ENCODE measurements at places on chromosomes 1 and 21.

- no peak for DNase-seq
Measured at GRCh38 chr1:14788080-14788479, 189.6 kb downstream of the KAZN start.

GRCh38 chr1:156669794-156670193, 7.4 kb downstream of the NES start:
- no peak for DNase-seq

- no peak for DNase-seq
Measured at GRCh38 chr1:178579095-178579494, 66.2 kb downstream of the TEX35 start.

DNA sequence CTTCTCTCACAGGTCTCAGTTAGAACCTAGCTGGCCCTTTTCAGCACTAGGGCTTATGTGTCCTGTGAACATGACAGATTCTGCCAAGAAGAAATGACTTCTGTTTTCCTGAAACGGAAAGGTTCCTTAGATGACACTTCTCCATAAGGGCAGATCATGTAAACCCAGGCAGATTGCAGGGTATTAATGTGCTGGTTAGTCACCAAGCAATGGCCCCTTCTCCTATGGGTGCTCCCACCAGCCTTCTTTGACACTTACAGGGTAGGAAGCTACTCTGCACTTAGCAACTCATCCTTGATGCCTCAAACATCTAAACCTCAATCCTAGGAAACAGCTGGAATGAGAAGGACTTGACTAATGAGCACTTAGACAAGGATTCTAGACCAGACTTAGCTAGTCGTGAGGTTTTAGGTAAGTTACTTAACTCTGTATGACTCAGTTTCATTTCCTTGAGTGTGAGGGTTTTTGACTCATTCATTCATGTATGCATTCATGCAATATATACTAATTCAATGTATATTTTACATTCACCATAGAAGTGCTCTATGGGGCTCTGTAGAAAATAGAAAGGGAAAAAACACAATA, 74.1 kb upstream of the PLXNA2 start:
- DNase-seq = no peak

GRCh38 chr1:40803447-40803846, 19.9 kb downstream of the KCNQ4 start:
- no peak for DNase-seq

DNA sequence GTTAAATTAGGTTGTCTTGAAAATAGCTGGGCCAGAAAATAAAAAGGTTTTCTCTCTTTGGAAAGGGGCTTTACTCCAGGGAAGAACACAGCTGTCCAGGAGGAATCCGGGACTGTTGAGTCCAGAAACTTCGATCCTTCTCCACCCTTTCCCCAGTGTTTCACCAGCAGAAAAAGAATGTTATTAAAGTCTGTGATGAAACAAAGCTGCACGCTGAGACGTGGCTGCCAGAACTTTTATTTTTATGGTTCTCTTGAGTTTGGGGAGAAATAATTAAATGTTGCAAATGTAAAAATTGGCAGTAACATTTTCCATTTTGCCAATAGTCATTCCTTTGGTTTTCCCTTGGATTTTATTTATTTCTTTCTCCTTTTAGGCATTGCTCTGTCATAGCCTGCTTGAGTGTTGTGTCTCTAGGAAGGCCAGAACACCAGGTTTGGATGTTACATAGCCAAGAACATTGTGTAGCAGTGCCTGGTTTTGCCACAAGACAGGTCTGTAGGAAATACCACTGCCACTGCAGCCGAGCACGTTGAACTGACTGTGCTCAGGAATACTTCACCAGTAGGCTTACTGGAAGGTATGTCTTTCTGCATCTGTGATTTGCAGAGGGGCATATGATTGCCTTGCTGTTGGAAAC, 87.4 kb downstream of the ROR1 start:
- DNase-seq = no peak

GRCh38 chr1:182602935-182603645, 1.1 kb downstream of the RGS16 start:
- DNase-seq = no peak

GRCh38 chr21:31383770-31384169, 39.7 kb upstream of the TIAM1 start:
- no peak for DNase-seq

DNA sequence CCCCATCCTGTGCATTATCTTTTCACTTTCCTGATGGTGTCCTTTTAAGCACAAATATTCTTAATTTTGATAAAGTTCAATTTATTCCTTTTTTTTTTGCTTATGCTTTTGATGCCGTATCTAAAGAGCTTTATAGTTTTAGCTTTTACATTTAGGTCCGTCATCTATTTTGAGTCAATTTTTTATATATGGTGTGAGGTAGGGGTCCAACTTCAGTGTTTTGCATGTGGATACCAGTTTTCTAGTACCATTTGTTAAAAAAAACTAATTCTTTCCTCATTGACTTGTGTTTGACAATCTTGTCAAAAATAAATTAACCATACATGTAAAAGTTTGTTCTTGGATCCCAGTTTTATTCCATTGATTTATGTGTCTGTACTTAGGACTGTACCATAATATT, 4.9 kb downstream of the MTF2 start:
- DNase-seq = no peak

DNA sequence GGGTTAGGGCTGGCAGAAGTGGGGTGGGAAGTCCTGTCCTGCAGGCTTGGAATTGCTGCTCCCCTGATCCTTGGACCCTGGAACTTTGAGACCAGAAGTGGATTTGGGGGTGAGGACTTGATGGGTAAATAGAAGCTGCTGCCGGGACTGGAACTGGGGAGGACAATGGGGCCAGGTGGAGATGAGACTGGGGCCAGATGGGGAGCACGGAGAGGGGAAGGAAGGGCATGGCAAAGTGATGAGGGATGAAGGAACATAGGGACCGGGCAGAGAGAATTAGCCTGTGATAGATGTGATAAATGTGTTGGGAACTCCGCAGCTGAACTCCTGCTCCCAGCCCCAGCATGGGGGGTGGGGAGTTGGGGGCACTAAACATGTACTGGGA, 637 bp downstream of the NHLH1 start:
- DNase-seq = no peak

- no peak for DNase-seq
Measured at GRCh38 chr1:226782845-226783601, 43.9 kb upstream of the ITPKB start.

GRCh38 chr1:182740120-182740519, 49.5 kb upstream of the NPL start:
- DNase-seq = no peak

GRCh38 chr1:87426463-87427249, 98.0 kb downstream of the LMO4 start:
- DNase-seq = no peak

DNA sequence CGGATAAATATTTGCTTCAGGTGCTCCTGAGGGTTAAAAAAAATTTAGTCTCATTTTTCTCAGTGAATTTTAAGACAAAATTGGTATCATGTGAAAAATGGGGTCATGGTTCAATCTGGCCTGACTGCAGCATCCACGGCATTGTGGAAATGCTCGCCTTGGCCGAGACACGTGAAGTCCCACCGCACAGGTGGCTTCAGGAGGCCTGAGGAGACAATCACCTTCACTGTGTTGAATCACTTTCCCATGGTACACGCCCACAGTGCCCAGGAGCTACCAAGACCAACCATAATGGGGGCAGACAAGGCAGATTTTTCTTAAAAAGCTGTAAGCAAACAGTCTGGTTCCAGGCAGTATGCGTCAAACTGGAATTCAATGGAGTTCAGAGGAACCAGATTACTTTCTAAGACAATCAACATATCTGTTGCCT, 11.0 kb upstream of the CPLANE2 start:
- DNase-seq = no peak

DNA sequence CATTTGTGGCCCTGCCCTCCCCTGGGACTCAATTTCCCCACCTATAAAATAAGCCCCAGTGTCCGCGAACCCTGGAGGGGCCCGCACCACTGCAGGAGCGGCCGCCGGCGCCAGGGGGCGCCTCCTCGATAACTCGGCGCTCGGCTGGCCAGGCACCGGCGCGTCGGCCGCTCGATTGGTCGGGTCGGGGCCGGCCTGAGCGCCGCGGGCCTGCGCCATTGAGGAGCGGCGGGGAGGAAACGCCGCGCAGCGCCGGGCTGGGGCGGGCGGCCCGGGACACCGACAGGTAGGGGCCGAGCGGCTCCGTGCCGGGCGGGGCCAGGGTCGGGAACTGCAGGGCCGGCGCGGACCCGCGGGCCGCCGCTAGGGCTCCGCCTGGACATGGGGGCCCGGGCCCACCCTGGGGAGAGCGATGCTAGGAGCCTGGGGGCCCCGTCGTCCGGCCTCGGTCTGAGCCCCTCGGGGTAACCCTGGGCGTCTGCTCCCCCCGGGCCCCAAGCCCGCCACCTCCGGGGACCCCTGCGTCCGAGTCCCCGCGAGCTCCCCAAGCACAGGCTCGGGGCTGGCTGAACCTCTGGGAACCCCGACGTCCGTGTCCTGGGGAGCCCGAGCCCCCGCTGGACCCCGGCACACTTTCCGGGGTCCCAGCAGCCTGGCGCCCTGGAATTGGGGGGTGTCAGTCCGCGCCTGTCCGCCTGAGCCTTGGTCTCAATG, at the start of gene VPS13D:
Gene VPS13D (plus strand): TSS at position 196 of the 714 bp plus-strand sequence. CDS start 4,237 bp downstream, outside the sequence.
- peak; percentile 91 for DNase-seq

DNA sequence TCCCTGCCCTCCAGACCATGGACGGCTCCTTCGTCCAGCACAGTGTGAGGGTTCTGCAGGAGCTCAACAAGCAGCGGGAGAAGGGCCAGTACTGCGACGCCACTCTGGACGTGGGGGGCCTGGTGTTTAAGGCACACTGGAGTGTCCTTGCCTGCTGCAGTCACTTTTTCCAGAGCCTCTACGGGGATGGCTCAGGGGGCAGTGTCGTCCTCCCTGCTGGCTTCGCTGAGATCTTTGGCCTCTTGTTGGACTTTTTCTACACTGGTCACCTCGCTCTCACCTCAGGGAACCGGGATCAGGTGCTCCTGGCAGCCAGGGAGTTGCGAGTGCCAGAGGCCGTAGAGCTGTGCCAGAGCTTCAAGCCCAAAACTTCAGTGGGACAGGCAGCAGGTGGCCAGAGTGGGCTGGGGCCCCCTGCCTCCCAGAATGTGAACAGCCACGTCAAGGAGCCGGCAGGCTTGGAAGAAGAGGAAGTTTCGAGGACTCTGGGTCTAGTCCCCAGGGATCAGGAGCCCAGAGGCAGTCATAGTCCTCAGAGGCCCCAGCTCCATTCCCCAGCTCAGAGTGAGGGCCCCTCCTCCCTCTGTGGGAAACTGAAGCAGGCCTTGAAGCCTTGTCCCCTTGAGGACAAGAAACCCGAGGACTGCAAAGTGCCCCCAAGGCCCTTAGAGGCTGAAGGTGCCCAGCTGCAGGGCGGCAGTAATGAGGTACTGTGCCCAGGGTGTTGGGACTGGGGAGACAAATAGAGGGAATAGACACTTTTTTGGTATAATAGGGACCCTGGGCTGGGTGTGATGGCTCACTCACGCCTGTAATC, 1.0 kb downstream of the ZBTB48 start:
- DNase-seq = no peak

GRCh38 chr1:227357171-227357926, 39.1 kb upstream of the CDC42BPA start:
- no peak for DNase-seq

DNA sequence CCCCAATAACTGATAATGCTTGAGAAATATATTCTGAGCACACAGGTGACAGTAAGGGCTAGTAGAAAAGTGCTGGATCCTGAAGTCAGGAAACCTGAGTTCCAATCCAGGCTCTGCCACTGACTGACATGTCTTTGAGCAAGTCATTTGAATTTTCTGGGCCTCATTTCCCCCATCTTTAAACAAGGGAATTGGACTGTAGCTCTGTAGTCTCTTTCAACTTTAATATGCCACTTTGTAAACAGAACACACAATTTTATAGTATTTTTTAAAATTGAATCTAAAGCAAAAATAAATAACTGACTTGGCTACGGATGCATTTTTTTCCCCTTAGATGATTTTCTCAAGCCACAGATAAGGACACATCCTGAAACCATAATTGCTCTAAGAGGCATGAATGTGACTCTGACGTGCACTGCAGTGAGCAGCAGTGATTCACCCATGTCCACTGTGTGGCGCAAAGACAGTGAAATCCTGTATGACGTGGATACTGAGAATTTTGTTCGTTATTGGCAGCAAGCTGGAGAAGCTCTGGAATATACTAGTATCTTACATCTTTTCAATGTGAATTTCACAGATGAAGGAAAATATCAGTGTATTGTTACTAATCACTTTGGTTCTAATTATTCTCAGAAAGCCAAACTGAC, 37.0 kb downstream of the LRIG2 start:
- DNase-seq = no peak

DNA sequence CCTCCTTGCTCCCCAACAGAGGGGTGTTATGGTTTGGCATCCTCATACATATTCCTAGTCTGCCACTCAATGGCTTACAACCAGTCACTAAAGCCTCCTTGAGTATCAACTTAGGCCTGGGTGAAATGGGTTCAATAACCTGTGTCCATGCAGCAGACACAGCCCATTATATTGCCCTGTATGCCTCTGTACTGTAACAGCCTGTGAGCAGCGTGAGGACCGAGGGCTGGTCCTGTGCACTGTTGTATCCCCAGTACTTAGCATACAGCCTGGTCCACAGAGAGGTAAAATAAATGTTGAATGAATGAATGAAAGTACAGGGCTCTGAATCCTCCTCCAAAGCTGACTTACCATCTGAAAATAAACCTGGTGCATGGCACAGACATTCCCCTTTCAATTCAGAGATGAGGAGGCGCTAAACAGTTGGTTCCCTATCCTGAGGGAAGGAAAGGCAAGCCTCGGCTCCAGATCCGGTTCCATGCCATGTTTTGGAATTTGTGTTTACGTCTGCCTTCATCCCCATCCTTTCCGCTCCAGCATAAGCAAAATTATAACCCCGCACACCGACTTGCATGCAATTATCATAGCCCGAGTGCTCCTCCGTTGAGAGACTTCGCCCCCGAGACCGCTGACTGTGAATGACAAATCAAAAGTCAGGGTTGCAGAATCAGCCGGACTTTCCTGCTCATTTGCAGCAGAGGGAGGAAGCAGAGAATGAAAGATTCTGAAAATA, 45.0 kb upstream of the DNAJC6 start:
- peak; percentile 24 for DNase-seq

- DNase-seq = no peak
Measured at GRCh38 chr1:87115317-87115890, 201.0 kb downstream of the HS2ST1 start.

- no peak for DNase-seq
Measured at GRCh38 chr1:226082959-226083301, 20.4 kb downstream of the H3-3A start.

DNA sequence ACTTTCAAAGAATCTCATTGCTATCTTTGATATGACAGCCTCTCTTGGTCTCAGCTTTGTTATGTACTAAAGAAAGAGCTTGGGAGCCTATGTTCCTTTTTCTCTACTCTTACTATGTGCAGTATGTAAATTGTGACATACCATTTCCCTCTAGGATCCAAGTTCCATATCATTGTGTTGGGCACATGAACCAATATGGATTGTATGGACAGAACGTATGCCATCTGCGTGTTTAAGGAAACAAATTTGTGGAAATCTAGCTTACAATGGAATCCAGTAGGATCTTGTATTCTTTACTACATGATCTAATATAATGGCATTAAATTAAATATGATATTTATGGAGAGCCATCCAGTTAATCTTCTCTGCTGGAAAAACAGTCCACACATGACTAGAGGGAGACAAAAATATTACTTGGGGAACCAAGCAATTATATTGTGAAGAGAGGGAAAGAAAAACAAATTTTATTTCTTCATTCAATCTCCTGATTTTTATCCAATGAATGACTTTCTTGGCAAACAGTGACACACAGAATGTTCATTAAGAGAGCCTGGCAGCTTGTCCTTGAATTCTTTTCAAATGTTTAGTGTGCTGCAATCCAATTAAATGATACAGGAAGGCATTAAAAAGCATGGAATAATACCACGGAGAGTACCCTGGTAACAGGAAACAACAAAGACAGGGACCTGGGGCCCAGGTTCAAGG, 106.5 kb upstream of the DAB1 start:
- no peak for DNase-seq
